Activated CD4-positive, alpha-beta T cell treated with anti-CD3 and anti-CD28 coated beads for 36 hours (primary cell): ENCODE measurements at places on chromosomes 3 and 15.

DNA sequence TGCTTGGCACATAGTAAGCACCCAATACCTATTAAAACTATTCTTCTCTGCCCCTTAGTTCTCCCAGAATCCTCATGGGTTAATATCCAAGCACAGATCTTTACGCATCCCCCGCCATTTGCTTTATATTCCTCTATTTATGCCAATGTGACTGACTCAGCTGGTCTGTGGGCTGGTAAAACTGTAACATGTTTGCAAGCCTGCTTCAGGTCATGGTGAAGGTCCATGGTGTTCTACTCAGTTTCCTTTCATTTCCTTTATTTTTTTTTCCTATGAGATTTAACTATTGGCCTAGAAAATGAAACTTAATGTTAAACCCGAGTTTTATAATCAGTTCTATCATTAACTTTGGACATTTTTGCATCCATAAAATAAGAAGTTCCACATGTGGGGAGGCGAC, 47.0 kb downstream of the FRMD4B start:
- DNase-seq, result no peak

GRCh38 chr3:126752303-126753190, 48.5 kb downstream of the CHCHD6 start:
- peak; percentile 78 for DNase-seq

DNA sequence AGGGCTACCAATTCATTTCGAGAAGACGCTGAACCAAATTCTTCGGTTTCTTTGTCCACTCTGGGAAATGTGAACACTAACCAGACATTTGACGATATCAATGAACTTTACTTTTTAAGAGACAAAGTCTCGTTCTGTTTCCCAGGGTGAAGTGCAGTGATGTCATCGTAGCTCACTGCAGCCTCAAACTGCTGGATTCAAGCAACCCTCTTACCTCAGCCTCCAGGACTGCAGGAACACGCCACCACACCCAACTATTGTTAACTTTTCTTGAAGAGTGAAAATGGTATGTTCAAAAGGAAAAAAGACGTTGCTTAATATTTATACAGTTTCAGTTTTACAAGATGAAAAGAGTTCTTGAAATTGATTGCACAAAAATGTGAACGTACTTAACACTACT, 30.6 kb downstream of the MB21D2 start:
- peak; percentile 20 for DNase-seq

- no peak for DNase-seq
Observed at GRCh38 chr3:113249111-113249510, 37.8 kb downstream of the BOC start.

- DNase-seq, result no peak
Observed at GRCh38 chr3:37309921-37310665, 135.7 kb upstream of the LRRFIP2 start.

- no peak for DNase-seq
Observed at GRCh38 chr15:46703871-46704637, 1013.3 kb upstream of the SEMA6D start.

DNA sequence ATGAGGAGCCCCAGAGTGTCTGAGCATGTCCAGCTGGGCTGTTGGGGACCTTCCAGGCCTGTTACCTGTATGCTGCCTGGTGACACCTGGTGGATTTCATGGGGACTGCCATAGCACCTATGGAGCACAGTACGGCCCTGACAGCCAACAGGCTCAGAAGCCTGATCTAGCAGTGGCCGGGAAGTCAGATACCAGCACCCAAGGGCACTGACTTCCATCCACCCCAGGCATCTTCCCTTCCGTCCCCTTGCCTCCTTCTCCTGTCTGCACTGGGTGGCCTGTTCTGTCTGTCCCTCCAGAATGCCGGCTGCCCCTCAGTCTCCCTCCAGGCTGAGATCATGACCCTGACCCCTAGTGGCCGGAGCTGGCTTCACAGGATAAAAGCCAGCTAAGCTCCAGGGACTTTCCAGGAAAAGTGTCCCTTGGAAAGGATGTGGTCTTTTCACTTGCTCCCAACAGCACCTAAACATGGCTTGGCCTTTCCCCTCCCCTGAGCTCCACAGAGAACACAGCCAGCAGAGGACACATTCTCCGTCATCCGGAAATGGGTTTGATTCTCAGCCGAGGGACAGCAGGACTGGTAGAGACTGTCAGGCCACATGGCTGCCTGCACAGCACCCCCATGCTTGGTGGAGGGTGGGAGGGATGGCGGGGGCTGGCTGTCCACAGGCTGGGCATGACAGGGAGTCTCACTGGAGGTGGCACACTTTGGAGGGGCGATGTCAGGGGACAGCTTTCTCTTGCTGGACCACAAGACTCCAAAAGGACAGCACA, 9.5 kb downstream of the RPS17 start:
- DNase-seq, result peak; percentile 79

DNA sequence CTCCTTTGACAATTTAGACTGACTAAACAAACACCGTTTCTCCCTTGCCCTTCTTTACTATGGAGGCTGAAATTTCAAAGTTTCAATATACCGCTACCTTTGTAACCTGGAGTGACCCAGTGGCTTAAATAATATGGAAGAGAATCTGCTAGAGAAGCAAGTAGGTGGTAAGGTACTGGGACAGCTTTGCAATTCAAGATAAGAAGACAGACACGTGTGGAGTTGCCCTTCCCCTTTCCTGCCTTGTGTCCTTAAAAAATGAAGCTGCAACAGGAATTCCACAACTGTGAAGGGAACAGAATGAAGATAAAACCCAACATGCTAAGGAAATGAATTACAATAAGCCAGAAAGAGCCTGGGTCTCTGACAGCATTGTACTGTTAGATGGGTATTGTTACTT, 26.4 kb downstream of the CBLB start:
- DNase-seq, result no peak

DNA sequence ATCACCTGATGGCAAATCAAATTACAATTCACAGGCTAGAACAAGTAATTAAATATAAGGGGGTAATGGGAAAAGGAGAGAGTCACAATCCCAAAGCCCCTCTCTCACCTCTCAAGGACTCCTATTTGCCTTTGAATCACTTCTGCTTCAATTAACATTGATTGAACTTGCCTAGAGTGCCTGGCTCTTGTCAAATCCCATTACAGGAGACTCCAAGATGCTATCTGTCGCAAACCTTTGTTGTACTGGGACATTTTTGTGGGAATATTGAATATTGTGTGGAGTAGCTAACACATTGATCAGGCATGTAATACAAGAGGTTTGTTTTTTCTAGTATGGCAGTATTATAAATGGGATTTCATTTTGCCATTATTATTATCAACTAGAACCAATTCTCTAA, 412.8 kb upstream of the AZI2 start:
- no peak for DNase-seq

DNA sequence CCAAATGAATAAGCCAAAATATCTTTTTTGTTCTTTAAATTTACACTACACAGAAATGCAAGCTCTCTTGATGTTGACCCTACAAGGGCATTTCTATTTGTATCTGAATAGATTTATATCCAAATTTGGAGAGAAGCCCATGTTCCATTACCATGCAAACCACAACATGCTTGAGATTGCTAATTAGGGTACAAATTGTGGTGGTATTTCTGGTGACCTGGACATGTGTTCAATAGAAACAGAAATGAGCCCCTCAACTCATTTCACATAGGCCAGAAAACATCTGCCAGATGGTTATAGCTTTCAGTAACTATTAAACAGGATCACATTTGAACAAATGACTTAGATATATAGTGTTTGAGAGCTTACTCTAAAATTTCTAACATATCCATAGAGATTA, 23.5 kb upstream of the PLSCR5 start:
- DNase-seq, result no peak

DNA sequence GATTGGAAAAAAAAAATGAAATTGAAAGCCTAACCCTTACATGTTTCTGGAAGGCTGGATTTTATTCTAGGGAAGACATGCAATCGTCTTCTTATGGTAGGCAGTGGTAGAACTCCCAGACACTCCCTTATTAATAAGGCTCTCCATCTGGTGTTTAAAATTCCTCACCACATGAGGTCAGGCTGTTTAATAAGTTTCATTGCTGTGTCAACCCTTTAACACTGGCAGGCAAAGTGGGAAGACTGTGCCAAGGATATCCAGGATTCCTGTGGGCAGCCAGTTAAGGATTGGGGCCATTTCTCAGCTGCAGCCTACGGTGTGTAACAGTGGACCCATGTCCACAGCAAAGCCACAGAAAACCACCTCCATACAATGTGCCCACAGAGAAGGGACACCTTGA, 225.5 kb upstream of the CHRM5 start:
- DNase-seq, result no peak

DNA sequence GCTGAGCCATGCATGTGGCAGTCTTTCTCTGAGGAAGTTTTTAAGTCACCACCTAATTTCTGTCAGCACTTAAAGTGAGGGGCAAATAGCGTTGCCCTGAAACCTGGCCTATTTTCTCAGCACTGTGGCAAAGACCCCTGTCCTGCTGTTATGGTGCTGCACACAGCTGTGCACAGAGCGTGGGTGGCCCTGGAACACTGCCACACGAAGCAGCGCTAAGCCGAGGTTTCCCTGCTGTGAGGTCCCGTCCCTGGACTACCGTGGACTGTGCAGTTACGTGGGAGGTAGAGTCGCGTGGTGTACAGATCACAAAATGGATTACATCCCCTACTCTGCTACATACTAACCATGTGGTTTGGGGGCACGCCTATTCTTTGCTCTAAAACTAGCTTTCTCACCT, 101.6 kb upstream of the NR2E3 start:
- no peak for DNase-seq

- DNase-seq, result no peak
Observed at GRCh38 chr3:175679568-175679967, 820.4 kb downstream of the NAALADL2 start.

- no peak for DNase-seq
Observed at GRCh38 chr15:35854316-35854715, 308.4 kb upstream of the DPH6 start.

- no peak for DNase-seq
Observed at GRCh38 chr3:54437271-54437670, 314.9 kb downstream of the CACNA2D3 start.

GRCh38 chr3:71723452-71724170, 1.6 kb downstream of the EIF4E3 start:
- peak; percentile 70 for DNase-seq

- peak; percentile 65 for DNase-seq
Observed at GRCh38 chr3:123723522-123724168, 138.8 kb upstream of the HACD2 start.

- DNase-seq, result no peak
Observed at GRCh38 chr3:171345107-171345843, 114.9 kb downstream of the TNIK start.

DNA sequence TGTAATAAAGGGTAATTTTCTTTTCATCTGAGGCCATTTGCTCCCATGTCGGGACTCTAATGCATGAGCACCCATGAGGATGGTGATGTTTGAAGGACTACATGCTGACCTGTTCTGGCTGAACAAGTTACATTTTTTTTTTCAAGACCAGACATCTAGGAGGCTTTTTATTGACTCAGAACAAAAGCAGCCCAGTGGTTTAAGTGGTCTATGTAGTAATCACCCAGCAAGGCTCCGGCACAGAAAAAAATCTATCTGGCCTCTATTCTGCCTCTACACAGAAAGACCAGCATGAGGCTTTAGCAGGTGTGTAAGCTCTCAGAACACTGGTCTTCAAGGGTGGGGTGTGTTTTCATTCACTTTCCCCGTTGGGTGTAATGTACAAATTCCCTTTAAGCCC, 95.1 kb upstream of the ZBED2 start:
- DNase-seq, result no peak

DNA sequence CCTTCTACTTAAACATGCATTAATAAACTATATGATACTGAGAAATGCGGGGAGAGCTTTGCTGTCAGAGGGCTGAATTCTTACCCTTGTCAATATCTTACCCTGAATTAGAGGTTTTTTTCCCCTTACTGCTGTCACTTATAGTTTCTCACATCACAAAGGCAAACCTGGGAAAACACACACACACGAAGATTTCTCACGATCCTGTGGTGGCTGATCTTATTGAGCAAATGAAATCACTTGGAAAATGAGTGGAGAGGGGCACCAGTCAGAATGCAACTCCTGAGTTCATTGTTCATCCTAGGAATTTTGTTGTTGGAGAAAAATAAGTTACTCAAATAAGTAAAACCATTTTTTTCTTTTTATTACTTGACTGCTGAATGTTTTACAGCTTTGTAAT, 673.6 kb downstream of the EDEM1 start:
- no peak for DNase-seq

DNA sequence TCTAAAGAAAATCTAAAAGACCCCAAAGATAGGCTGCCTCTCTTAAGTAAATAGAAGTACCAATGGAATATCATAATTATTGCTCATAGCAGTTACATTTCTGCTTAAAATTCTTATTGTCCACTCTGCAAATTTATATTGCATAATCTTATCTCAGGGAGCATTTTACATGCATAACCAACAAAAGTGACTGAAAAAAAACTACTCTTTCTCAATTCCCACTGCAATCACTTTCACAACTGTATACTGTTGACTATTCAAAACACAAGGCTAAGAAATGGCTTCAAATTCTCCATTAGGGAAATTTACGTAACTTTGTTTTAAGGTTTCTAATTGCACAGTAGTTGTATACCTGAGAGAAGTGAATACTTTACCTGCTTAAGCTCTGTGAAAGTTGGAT, 56.3 kb downstream of the HMG20A start:
- DNase-seq, result no peak

- DNase-seq, result no peak
Observed at GRCh38 chr15:73357999-73358665, 10.6 kb downstream of the HCN4 start.

GRCh38 chr3:180284331-180285110, 247.8 kb upstream of the PEX5L start:
- no peak for DNase-seq

- DNase-seq, result no peak
Observed at GRCh38 chr3:85533586-85533985, 574.8 kb downstream of the CADM2 start.

DNA sequence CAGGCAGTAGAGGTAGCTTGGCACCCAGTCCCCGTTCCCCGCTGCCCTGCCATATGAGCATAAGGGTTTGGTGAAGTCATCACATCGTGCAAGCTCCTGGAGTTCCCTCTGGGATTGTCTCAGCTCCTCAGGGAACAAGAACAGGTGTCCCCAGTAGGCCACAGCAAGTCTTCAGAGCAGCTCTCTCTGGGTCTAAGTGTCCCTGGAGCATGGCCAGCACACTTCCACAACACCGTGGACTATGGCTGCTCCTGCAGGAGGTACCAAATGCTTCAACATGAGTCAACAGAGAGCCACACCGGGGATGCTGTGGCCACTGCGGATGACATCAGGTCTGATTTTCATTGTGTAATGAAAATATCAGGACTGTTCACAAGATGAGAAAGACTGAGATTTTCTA, 23.1 kb downstream of the ABHD6 start:
- peak; percentile 12 for DNase-seq

GRCh38 chr3:66261355-66261754, 40.6 kb downstream of the SLC25A26 start:
- DNase-seq, result no peak
